Osteoblast (primary cell): ENCODE measurements at places on chromosomes 4 and X. TPM values are rescaled to one million over a fixed set of nuclear protein-coding genes. Genes with fewer than 3 reads are reported as not detected.

Gene PPBP
- 0.36 TPM in 1 of 2 replicates, not detected in the other for total RNA-seq

Gene HGFAC
- total RNA-seq = not detected in 2 replicates

Gene PLK4
- total RNA-seq = 2.2 and 2.4 TPM in 2 replicates

Gene CSAG1
- total RNA-seq = not detected in 2 replicates

Gene AFAP1
- total RNA-seq = 101 and 106 TPM in 2 replicates

Gene SPP1
- total RNA-seq = 7.6 and 16.2 TPM in 2 replicates

Gene SHISA3
- total RNA-seq = not detected in 2 replicates

Gene CLGN
- total RNA-seq = under 0.01 and 0.72 TPM in 2 replicates

Gene LDB2
- total RNA-seq = 18.8 and 21.8 TPM in 2 replicates

Gene UGT2B10
- not detected in 2 replicates for total RNA-seq

Gene SH3BGRL
- total RNA-seq = 94.1 and 97.2 TPM in 2 replicates

Gene USP17L21
- total RNA-seq = not detected in 2 replicates

Gene RPS6KA6
- total RNA-seq = 3.5 and 4.0 TPM in 2 replicates
